K562 (cell line): ENCODE measurements at places on chromosomes 2 and 18.

- no peak for DNase-seq
These were observed 329.3 kb downstream of the GPD2 start for GRCh38 chr2:156765450-156765849.

DNA sequence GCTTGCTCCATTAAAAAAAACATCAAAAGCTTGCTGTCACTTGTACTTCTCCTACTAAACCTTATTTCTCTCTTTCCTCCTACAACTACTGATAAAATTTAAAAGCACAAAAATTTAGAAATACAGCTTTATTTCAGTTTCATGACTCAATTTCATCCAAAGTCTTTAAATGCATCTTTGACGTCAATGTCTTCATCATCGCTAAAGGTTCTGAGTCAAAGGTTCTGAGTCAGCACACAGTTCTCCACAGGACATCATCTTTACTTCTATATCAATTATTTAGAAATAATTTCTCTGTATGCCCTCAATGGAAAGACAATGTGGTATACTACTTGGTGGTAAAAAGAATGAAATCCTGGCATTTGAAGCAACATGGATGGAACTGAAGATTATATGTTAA, 163.9 kb upstream of the DNMT3A start:
- no peak for DNase-seq

DNA sequence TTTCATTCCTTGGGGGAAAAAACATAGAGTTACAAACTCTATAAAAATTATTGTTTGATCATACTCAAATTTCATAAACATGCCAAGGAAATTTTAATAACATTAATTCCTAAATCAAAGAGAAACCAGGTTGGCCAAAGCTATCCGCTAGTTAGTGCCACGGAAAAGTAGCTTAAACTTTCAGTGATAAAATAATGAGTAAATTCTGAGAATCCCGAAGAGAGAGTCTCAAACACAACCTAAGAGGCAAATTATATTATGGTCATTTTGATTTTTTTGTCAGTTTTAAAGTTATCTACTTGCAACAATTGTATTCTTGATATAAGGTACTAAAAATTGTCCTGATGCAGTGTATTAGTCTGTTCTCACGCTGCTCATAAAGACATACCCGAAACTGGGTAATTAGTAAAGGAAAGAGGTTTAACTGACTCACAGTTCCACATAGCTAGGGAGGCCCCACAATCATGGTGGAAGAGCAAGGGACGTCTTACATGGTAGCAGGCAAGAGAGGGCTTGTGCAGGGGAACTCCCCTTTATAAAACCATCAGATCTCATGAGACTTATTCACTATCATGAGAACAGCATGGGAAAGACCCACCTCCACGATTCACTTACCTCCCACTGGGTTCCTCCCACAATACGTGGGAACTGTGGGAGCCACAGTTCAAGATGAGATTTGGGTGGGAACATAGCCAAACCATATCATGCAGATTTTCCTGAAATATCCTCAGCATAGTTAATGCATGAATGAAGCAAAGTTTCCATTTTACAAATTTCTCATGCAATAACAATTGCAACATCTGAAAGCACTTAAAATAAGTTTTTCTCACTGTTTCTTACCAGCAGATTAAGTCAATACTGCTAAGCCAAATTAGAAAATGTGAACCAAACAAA, 205.9 kb upstream of the STK17B start:
- no peak for DNase-seq

GRCh38 chr2:47354848-47355204, 48.1 kb upstream of the MSH2 start:
- DNase-seq = no peak

GRCh38 chr2:138421971-138422335, 79.6 kb upstream of the SPOPL start:
- no peak for DNase-seq

DNA sequence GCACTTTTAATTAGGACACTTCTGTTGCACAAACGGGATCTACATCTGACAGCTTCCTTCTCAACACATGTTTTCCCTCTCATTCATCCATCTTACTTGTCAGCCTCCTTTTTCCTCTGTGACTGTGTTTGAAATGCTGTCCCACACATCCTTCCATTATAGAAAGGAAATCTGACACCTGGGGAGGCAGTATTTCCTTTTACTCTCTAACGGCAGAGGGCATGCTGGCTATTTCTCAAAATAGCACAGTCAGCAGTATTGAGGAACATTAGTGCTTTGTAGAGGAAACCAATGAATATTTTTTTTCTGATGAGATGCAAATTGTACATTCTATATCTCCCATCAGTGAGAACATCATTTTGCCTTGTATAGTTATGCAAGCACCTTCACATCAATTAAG, 668.7 kb downstream of the SLC4A3 start:
- no peak for DNase-seq

DNA sequence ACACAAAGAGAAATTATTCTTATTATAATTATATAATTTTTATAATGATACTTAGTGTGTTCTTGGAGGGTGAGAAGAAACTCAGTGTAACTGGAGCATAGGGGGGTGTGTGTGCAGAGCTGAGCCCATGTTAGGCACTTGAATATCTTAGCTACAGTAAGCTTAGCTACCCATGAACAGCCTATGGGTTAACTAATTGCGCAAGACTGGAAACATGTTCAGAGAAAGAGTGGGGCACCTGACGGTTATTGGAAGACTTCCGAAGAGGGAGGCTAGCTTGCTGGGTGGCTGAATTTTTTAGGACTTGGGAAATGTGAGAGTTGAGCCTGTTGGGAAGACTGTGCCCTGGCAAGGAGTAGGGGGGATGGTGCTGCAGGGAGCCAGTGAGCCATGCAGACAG, 229.2 kb downstream of the SLC4A3 start:
- DNase-seq = no peak

DNA sequence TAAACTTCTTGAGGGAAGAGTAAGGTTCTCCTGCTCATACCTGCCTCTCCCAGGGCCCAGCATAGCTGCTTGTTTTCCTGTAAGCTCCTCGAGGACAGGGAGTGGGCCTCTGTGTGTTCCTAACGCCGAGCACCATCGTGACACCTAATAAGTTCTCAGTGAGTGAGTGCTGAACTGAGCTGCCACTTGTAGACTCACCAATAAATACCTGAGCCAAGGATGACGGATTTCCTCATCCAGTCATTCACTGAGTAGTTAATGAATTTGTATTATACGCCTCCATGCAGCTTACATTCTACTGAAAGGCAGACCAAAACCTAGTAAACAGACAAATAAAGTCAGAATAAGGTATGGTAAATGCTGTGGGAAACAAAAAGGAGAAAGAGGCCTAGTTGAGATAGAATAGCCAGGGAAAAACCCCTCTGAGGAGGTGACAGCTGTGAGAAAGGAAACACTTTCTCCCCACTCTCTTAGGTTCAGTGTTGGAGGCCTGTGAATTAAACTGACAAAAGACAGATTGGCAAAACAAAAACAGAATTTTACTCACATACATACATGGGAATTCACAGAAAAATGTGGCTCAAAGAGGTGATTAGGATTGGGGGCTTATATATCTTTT, 138.6 kb downstream of the B3GNT2 start:
- no peak for DNase-seq

- no peak for DNase-seq
These were observed 21.4 kb upstream of the TMEM177 start for GRCh38 chr2:119657466-119658145.

GRCh38 chr18:48334845-48335244, 74.3 kb downstream of the ZBTB7C start:
- no peak for DNase-seq

DNA sequence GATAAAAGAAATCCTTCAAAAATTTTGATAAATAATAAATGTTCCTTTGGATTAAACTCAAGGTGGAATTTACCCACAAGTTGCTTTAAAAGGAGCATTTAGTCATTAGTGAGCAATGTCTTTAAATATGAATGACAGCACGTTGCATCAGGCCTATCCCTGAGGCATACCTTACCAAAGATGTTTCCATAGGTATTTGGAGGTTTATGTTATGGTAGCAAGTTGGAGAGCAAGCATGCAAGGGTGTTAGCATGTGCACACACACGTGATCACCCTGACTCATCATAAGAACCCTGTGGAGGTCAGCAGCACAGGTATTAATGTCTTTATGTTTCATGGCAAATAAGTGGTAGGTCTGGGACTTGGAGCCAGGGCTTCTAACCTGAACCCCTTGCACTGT, 159.9 kb downstream of the ACTR3 start:
- DNase-seq = no peak

GRCh38 chr2:70304498-70304897, 2.6 kb upstream of the FAM136A start:
- DNase-seq = no peak

- peak; percentile 80 for DNase-seq
These were observed 1.9 kb downstream of the PRSS56 start for GRCh38 chr2:232521959-232522622.

DNA sequence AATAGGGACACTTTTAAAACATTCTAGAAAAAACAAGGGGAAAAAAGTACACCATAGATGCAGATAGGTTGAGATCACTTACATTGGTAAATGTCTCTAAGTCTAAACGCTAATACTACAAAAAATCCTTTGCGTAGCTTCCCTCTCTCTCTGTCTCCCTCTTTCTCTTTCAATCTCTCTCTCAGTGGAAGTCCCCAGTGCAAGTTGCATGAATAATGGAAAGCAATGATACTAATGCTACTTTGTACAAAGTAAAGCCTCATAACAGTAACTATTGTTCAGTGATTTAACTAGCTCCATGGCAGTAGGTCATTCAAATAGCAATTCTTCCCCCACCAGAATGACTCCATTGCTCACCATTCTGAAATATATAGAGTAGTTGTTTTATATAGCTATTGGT, 12.8 kb downstream of the MEIS1 start:
- no peak for DNase-seq

DNA sequence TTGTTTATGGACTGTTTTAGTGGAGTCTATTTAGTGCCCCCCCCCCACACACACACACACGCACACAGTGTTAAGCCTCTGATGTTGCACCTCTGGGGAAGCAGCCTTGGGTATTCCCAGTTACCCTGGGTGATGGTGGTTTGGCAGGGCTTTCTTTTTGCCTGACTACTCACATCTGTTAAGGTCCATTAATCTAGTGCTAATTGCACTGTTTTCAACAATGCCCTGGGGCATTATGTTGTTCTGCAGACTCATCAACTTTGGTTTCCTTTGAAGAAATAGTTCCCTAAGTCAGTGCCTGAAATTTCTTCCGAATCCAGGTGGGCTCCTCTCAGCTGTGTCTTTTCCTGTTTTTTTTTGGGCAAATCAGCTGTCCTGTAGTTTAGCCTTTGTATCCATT, 34.7 kb downstream of the SPOPL start:
- DNase-seq = no peak

GRCh38 chr2:5203134-5203755, 488.9 kb upstream of the SOX11 start:
- DNase-seq = no peak

- no peak for DNase-seq
These were observed 108.4 kb upstream of the TTN start for GRCh38 chr2:178915423-178916173.

DNA sequence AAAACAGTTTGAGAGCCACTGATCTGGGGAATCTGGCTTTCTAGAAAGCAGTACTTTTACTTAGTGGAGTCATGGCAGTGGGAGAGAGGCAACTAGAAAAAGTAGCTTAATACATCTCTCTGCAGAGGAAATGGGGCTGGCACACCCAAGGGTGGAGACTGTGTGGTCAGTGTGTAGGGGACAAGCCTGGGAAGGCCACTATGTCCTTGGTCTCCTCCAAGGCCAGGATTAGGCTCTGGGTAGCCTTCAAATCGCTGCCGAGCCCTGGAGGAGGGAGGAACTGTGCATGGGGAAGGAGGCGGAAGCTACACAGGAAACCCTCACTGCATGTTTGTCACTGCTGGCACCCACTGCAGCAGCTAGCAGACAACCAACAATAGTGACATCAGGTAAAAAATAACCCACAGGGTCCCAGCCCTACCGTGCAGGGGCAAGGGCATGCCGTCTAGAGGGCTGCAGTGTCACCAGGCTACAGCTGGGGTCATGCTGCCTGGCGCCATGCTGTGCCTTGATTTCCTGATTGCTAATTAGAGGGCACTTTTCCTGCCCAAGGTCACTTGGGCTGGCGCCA, 34.8 kb downstream of the LBH start:
- no peak for DNase-seq
